HT-29 (cell line): ENCODE measurements at places on chromosomes 1 and 21. TPM values are rescaled to one million over a fixed set of nuclear protein-coding genes. Genes with fewer than 3 reads are reported as not detected.

Gene PTPN7
- 16.3 and 16.8 TPM in 2 replicates for total RNA-seq

Gene THEMIS2
- total RNA-seq: 0.28 TPM in 1 of 2 replicates, not detected in the other

Gene HSPB7
- not detected in 2 replicates for total RNA-seq

Gene GPX7
- not detected in 2 replicates for total RNA-seq

Gene CTH
- 1.0 and 4.9 TPM in 2 replicates for total RNA-seq

Gene GUCA2A
- total RNA-seq: 0.69 and 1.7 TPM in 2 replicates

Gene MARK1
- total RNA-seq: not detected in 2 replicates
